Sigmoid colon (tissue), 7 donors: ENCODE measurements at places on chromosomes 16 and 17. TPM values are rescaled to one million over a fixed set of nuclear protein-coding genes. Genes with fewer than 3 reads are reported as not detected.

SMIM5 gene
- polyA plus RNA-seq: 5.5 TPM

ZNF286A gene
- 14.4 TPM for polyA plus RNA-seq

DNA sequence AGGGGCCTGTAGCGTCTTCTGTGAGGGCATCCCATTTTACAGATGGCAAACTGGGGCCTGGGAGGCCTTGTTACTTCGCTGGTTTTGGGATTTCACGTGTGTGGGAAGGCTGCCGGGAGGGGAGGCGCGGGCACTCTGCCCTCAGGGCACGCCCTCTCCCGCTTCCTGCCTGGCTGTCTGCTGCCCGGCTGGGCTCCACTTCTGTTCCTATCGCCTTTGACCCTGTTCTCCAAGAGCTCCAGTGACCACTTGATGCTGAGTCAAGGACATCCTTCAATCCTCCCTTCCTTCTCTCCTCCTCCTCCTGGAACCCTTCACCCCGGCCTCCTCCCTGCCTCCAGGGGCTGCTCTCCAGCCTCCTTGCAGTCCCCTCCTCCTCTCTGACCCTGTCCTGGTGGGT is 16.0 kb downstream of the SPNS3 start:
- H3K27me3 ChIP-seq: no peaks in the 10 kb centered on the region
- H3K4me3 ChIP-seq: no peak overlapping the region
- no peak for DNase-seq
- H3K4me1 ChIP-seq: no peaks in the 10 kb centered on the region
- H3K27ac ChIP-seq: no peak overlapping the region

DNA sequence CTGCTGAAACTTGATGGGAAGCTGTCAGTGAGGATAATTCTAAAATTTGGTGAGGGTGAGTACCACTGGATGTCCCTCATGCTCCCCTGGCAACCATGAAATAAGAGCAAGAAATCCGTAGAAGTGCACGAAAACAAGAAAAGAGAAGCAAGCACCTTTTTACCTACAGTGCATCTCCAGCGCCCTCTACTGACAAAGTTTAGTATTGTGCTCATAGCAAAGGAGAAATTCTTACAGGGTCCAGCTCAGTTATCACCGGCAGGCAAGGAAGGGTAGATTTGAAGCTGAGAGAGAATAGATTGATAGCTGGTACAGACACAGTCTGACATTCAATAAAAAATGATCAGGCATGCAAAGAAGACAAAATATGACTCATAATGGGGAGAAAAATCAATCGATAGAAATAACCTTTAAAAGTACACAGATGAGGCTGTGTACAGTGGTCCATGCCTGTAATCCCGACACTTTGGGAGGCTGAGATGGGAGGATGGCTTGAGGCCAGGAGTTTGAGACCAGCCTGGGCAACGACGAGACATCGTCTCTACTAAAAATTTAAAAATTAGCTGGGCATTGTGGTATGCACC is 28.3 kb upstream of the TEX2 start:
- no peaks in the 10 kb centered on the region for H3K27me3 ChIP-seq
- no peak for DNase-seq
- H3K4me3 ChIP-seq: no peak overlapping the region
- H3K36me3 ChIP-seq: no peaks in the 10 kb centered on the region
- no peak overlapping the region for H3K27ac ChIP-seq

DNA sequence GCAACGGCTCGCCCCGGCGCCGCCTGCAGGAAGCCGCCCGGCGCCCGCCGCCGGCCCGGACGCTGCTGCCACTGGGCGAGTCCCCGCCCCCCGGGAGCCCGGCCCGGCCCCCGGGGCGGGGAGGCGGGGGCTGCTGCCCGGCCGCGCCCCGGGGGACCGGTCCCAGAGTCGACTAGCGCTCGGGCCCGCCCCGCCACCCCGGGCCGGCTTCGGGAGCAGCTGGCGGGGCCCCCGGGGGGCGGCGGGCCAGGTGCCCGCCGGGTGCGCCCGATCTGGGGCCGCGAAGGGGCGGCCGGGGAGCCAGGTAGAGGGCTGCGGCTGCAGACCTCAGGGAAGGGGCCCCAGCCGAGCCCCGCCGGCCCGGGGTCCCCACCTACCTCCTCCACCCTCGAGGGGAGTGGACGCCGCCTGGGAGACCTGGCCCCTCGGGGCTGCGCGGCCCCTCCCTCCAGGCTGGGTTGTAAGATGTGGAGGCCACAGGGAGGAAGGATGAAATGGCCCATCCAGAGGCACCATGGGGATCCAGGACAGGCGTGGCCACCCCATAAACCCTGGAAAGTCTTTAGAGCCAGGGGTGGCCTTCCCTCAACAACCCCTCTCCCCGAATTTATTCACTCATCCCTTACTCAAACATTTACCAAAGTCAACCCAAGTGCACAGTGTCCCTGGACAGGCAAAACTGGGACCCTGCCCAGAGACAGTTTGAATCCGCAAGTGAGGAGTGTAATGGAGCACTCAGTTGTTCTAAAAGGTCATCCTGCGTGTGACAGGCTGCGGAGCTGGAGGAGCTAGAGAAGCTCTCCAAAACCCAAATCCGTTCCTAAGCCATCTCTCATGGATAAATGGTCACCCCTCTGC is at the start of gene CDYL2:
CDYL2 (minus strand) TSS at position 73 of the 858 bp plus-strand sequence. CDS start 425 bp downstream, outside the sequence.
- DNase-seq: no peak
- H3K27ac ChIP-seq: no peak within 1 kb of the TSS
- no peaks in the 10 kb centered on the region for H3K4me1 ChIP-seq
- peak within 1 kb of the TSS; percentile 58 for H3K4me3 ChIP-seq
- no peaks in the 10 kb centered on the region for H3K27me3 ChIP-seq

GRCh38 chr17:78255953-78256706 is 24.7 kb downstream of the TMEM235 start:
- no peak overlapping the region for H3K27ac ChIP-seq
- DNase-seq: no peak
- H3K4me3 ChIP-seq: no peak overlapping the region
- H3K4me1 ChIP-seq: peaks cover 5% of the 10 kb centered on the region
- H3K36me3 ChIP-seq: no peaks in the 10 kb centered on the region

GRCh38 chr17:41324180-41325075 is 8.9 kb upstream of the KRTAP17-1 start:
- no peaks in the 10 kb centered on the region for H3K4me1 ChIP-seq
- H3K27ac ChIP-seq: no peak overlapping the region
- H3K27me3 ChIP-seq: no peaks in the 10 kb centered on the region
- no peaks in the 10 kb centered on the region for H3K36me3 ChIP-seq
- H3K4me3 ChIP-seq: no peak overlapping the region
- DNase-seq: no peak

DNA sequence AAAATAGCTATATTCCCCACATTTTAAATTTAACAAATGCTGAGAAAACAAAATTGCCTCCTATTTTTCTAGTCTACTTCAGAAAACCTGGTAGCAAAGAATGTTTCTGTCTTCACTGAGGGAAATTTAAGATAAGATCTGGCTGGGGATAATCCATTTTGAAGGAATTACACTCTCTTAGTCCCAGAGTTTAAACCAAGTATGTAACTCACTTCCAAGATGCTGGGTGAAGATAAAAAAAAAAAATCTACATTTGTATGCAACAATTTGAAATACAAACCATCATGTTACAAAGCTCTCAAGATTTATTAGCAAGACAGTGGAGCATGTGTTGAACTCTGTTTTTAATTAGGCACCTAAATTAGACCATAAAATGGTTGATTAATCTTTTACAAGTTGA is 5.7 kb downstream of the HS3ST3B1 start:
- H3K36me3 ChIP-seq: no peaks in the 10 kb centered on the region
- no peak overlapping the region for H3K4me3 ChIP-seq
- H3K27ac ChIP-seq: no peak overlapping the region
- H3K4me1 ChIP-seq: peaks cover 37% of the 10 kb centered on the region

GRCh38 chr17:6756425-6757031 is 682 bp downstream of the XAF1 start:
- no peaks in the 10 kb centered on the region for H3K4me1 ChIP-seq
- H3K27ac ChIP-seq: peak overlapping the region; percentile 80
- peaks cover 36% of the 10 kb centered on the region for H3K36me3 ChIP-seq
- no peaks in the 10 kb centered on the region for H3K27me3 ChIP-seq

GRCh38 chr17:20206068-20206467 is 196.9 kb downstream of the SPECC1 start:
- no peak overlapping the region for H3K4me3 ChIP-seq
- peaks cover 22% of the 10 kb centered on the region for H3K4me1 ChIP-seq
- DNase-seq: no peak
- H3K27ac ChIP-seq: peak overlapping the region; percentile 34

TBC1D26 gene
- polyA plus RNA-seq: not detected

TNFRSF13B gene
- not detected for polyA plus RNA-seq
